Glutamatergic neuron (in vitro differentiated cells): ENCODE measurements at places on chromosomes 3 and 15. TPM values are rescaled to one million over a fixed set of nuclear protein-coding genes. Genes with fewer than 3 reads are reported as not detected.

ACSBG1 gene
- not detected for total RNA-seq

TP53BP1 gene
- 142 TPM for total RNA-seq

FES gene
- 3.3 TPM for total RNA-seq

CNTN3 gene
- total RNA-seq = 2.2 TPM

HESX1 gene
- total RNA-seq = not detected

LTK gene
- 3.2 TPM for total RNA-seq

PAK2 gene
- total RNA-seq = 128 TPM

PIGZ gene
- total RNA-seq = 4.7 TPM

SERINC4 gene
- total RNA-seq = not detected

DNAJA4 gene
- 2.4 TPM for total RNA-seq

WDR93 gene
- total RNA-seq = not detected

TICRR gene
- 2.7 TPM for total RNA-seq

OIP5 gene
- 1.5 TPM for total RNA-seq

TEX55 gene
- total RNA-seq = not detected

CCR4 gene
- total RNA-seq = not detected

MASP1 gene
- 1.7 TPM for total RNA-seq

SH2D7 gene
- total RNA-seq = not detected

DPPA2 gene
- total RNA-seq = 0.42 TPM

AP3B2 gene
- 218 TPM for total RNA-seq

SKOR1 gene
- 4.0 TPM for total RNA-seq

CTXN2 gene
- 0.22 TPM for total RNA-seq

STAB1 gene
- total RNA-seq = 6.3 TPM

ANKRD63 gene
- not detected for total RNA-seq

ZWILCH gene
- total RNA-seq = 21.8 TPM

IMPG2 gene
- total RNA-seq = 2.4 TPM

LRRC2 gene
- not detected for total RNA-seq

ZBED2 gene
- total RNA-seq = not detected

ZPLD1 gene
- total RNA-seq = not detected

SLC9C1 gene
- total RNA-seq = not detected

SLC6A11 gene
- total RNA-seq = not detected

TTC21A gene
- total RNA-seq = 7.8 TPM

DAPK2 gene
- total RNA-seq = 2.6 TPM

AGTR1 gene
- not detected for total RNA-seq

UROC1 gene
- not detected for total RNA-seq

ACTRT3 gene
- 1.8 TPM for total RNA-seq

RLBP1 gene
- not detected for total RNA-seq

FBXO40 gene
- total RNA-seq = not detected

APEH gene
- 119 TPM for total RNA-seq

GPR15 gene
- total RNA-seq = not detected

ZNF502 gene
- total RNA-seq = 0.32 TPM

GUCA1C gene
- not detected for total RNA-seq

ADGRG7 gene
- not detected for total RNA-seq

UNC45A gene
- total RNA-seq = 65.1 TPM

ATP13A5 gene
- total RNA-seq = not detected

DISP2 gene
- 44.3 TPM for total RNA-seq

FRMD5 gene
- total RNA-seq = 43.8 TPM

CKMT1A gene
- 15.7 TPM for total RNA-seq

IL17RD gene
- total RNA-seq = 31.1 TPM

C3orf70 gene
- total RNA-seq = 44.5 TPM

FETUB gene
- not detected for total RNA-seq

NISCH gene
- total RNA-seq = 280 TPM

CCDC71 gene
- 22.1 TPM for total RNA-seq

GOLGA8M gene
- total RNA-seq = not detected

CLEC3B gene
- total RNA-seq = not detected

SELENOK gene
- 39.4 TPM for total RNA-seq

LXN gene
- total RNA-seq = 1.2 TPM

TRANK1 gene
- total RNA-seq = 0.51 TPM

ZDHHC23 gene
- 1.6 TPM for total RNA-seq

FANCD2OS gene
- not detected for total RNA-seq
